Cortex of kidney (tissue), 1 donor: ENCODE measurements at places on chromosomes 7 and 10.

DNA sequence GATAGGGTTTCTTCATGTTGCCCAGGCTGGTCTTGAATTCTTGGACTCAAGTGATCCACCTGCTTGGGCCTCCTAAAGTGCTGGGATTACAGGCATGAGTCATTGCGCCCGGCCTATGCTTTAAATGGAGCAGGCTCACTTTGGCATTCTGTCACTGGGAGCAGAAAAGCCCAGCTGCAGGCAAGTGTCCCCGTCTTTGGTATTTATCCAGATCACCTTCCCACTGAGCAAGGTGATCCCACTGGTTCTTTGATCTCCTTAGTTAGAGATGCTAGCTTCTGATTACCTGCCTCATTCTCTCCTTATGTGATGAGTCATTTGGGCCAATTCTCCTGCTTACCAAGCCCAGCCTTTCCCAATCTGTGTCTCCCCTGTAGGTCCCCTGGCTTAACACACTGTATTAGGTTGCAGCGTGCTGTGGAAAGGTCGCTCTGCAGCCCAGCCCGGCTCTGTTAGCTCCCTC is 39.3 kb downstream of the SPDYE5 start:
- no peak for DNase-seq

- no peak for DNase-seq
These were observed 104.4 kb upstream of the LRRC4 start for GRCh38 chr7:128135515-128136214.

DNA sequence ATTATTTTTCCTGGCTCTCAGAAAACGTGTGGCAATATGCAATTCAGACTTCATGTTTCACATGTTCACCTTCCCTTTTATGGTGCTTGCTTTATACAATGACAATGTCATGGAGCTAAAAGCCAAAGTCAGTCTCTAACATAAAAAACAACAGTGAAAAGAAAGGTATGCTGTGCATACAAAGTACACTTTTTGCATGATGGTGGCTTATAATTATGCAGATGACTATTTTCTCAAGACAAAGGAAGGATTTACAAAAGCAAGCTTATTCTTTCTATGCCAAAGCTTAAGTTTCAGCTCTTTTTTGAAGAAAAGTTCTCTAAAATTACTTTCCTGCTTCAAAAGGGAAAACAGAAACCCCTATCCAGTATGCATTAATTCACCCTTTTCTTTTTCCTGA is 15.6 kb downstream of the ERCC6 start:
- DNase-seq, result no peak

- no peak for DNase-seq
These were observed 9.4 kb downstream of the PIP4K2A start for GRCh38 chr10:22704942-22705341.

- DNase-seq, result no peak
These were observed 482 bp upstream of the CLDN12 start for GRCh38 chr7:90402785-90403173.
